Activated T-cell treated with anti-CD3 and anti-CD28 coated beads for 4 hours (primary cell): ENCODE measurements at places on chromosomes 7 and 10.

DNA sequence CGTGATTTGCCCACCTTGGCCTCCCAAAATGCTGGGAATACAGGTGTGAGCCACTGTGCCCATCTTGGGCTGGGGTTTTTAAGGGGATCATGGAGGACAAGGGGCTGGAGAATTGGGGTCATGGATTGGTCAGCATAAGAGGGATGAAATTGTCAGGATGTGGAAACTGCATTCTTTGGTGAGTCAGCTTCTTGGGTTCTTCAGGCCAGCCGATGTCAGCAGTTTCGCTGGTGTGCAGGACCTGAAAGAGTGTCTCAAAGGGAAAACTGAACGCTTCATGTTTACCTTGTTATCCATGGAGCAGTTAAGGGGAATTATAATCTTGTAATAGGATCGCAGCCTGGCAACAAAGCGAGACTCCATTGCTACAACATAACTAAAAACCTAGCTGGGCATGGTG lies 13.0 kb downstream of the GALNT17 start:
- no peak for DNase-seq

DNA sequence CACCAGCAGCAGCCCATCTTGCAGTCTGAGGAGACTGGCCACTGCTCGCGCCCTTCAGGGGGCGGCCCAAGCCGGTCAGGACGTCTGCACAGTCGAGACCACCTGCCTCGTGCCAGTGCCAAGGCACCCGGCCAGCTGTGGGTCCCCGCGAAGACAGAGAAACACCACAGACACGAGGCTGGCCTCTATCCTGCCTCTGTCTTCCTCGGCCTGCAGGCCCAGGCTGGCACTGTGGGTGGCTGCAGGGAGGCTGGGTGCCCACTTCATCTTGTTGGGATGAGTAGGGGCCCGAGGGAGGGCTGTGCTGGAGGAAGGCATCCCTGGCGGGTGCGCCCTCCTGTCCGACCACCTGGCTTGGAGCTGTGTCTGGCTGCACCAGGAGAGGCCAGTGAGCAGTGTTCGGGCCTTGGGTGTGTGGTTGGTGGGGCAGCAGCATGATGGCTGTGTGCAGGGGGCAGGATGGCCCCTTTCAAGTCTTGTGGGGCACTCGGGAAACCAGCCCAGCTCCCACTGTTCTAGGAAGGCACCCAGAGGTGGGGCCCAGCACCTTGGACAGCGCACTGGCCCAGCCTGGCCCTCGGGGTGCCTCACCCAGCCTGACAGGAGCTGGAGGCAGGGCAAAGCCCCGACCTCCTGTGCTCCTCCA lies 7.3 kb downstream of the DPYSL4 start:
- DNase-seq: no peak

- DNase-seq: no peak
These were observed 60.7 kb downstream of the CD36 start for GRCh38 chr7:80699045-80699638.

DNA sequence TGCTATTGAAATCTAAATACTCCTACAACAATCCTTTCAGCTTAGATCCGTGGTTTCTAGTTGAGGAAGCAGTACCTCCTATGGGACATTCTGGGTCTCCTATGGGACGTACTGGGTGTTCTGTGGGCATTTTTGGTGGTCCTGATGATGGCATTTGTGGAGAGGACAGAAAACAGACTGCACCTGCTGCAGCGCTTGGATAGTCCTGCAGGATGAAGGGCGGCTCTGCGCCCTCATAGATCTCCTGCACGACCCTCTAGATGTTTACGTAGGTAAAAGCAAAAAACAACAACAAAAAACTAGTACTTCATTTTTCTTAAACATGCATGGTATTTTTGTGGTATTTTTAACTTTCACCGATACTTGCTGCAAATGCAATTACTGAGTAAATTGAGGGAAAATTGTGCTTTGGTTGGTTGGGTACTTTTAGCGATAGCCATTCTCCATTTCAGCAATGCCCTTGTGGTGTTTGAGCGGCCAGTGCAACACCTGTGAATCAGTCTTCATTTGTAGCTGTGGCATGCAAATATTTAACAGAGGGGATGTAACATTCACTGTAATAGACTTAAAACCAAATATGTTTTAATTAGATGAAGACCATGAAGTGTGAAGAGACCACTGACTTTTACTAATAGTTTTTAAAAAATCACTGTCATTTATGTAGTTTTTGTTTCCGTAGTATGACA lies 461.2 kb downstream of the SDK1 start:
- no peak for DNase-seq

GRCh38 chr7:110888641-110889040 lies 202.3 kb upstream of the LRRN3 start:
- no peak for DNase-seq

GRCh38 chr10:85647741-85648140 lies 718.9 kb downstream of the GRID1 start:
- DNase-seq: no peak

DNA sequence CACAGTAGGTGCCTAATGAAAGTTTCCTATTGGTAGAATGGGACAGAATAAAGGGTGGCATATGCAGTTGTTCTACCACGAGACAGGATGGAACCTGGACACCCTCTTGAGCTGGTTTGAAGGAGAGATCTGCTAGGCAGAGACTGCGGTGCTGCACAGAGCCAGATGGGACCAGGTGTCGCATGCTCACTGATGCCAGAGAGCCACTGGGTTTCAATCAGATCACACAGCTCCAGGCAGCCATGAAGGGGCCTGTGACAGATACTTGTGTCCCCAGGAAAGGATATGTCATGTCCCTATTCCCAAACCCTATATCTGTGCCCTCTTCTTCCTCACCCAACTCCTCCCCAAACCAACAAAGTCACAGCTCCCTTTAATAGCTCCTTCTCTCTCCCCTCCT lies 235.7 kb downstream of the PRPF18 start:
- no peak for DNase-seq

DNA sequence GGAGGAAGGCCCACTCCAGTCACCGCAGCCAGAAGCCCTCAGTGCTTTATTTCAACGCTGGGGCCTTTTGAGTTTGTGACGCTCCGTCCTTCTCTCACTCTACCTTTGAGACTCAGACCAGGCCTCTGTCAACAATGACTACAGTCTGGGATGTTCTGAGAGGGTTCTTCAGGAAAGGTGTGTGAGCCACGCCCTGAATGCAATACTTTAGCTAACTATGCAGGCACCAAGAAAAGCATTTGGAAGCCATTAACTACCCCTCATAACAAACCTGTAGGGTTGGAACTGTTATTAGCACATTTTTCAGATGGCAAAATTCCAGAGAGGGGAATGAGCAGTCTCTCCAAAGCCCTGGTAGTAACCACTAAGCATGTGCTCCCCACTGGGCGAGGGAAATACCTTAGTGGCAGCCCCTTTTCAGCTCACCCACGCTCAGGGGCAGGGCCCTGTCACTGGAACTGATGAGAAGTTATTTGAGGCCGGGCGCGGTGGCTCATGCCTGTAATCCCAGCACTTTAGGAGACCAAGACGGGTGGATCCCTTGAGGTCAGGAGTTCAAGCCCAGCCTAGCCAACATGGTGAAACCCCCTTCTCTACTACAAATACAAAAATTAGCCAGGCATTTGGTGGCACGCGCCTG lies 5.7 kb upstream of the ARPC1B start:
- DNase-seq: no peak
